GM20000 (cell line): ENCODE measurements at places on chromosomes 11 and 22.

DNA sequence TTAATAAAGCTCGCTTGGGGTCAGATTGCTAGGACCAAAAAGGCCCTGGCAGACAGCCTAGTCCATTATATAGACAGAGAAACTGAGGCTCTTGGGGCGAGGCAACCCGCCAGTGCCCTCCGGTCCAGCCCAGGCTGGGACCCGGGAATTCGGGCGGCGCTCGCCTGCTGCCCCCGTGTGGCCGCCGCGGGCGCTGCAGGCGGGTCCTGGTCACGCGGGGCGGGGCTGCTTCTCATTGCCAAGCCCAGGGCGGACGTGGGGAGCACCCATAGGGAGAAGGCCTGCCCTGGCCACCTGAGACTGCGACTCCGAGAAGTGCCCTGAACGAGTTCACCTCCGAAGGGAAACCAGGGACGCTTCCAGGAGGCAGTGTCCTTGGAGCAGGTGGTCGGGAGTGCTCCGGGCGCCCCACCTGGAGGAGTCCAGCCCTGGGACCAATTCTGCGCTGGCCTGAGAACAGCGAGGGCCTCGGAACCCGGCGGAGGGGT lies 36.0 kb upstream of the CSNK1E start:
- peak; percentile 84 for DNase-seq

GRCh38 chr22:45308957-45309421 lies 745 bp upstream of the FAM118A start:
- no peak for DNase-seq

GRCh38 chr11:119376197-119376847 lies 5.2 kb downstream of the USP2 start:
- DNase-seq = no peak

- DNase-seq = no peak
Measured at GRCh38 chr22:23288301-23289129, 108.2 kb downstream of the BCR start.

DNA sequence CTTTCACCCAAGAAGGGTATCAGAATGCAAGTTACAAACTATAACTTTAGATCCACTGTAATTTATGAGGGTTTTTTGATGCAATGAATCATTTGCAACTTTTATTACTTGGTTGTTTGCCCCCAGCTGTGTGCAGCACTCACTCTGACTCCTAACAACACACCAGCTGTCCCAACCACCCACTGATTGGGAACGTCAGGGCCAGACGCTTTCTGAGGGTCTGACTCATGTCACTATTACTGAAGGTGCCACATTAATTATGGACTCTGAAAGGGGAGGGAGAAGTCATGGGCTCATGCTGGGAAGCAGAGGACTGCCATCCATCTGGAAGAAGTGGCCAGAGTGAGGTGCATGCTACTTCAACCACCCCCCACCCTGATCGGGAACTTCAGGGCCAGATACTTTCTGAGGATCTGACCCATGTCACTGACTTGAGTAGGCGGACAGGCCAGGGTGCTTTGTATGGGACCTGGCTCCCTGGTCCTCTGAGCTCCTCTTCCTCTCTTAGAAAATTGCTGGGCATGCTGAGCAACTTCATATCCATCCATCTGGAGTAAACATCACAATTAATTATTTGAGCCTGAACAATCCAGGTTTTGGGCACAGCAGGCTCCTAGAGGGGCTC lies 44.9 kb upstream of the DRD2 start:
- DNase-seq = no peak

- no peak for DNase-seq
Measured at GRCh38 chr11:120256178-120256577, 16.2 kb downstream of the POU2F3 start.

GRCh38 chr11:111205632-111206385 lies 39.7 kb upstream of the POU2AF2 start:
- DNase-seq = no peak

- peak; percentile 89 for DNase-seq
Measured at GRCh38 chr11:57482782-57483561, 22.6 kb downstream of the RTN4RL2 start.

- peak; percentile 70 for DNase-seq
Measured at GRCh38 chr11:63906585-63906984, 10.4 kb downstream of the RCOR2 start.

DNA sequence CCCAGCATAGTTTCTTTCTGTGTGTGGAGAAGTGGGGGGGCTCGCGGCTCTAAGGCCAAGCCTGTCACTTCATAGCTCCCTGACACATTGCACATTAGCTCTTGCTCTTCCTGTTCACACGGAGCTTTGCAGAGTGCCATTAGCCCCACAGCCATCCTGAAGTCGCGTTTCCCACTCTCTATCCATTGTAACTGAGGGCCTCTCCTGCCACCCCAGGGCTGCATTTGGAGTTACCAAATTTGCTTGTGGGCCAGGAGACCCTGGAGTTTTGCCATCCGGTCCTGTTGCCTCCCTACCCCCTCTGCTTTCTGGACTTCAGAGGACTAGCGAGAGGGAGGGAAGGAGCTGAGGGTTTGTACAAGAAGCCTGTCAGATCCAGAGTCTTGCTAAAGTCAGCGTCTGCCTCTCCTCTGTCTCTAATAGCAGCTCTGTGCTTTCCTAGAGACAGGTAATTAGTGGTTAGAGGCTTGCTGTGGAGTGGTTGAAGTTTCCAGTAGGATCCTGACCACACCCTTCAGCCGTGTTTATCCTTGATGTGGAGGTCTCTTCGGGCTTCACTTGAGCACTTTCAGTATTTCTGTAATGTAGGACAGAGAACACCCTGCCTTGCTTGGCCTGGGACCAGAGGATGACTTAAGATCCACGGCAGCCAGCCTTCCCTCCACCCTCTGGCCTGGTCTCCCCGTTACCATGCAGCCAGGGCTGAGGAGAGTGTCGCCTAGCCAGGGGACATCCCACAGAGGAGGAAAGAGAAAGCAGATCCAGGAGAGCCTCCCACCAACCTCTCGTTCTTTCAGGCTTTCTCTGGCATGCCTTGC lies 14.1 kb downstream of the DCPS start:
- DNase-seq = no peak

DNA sequence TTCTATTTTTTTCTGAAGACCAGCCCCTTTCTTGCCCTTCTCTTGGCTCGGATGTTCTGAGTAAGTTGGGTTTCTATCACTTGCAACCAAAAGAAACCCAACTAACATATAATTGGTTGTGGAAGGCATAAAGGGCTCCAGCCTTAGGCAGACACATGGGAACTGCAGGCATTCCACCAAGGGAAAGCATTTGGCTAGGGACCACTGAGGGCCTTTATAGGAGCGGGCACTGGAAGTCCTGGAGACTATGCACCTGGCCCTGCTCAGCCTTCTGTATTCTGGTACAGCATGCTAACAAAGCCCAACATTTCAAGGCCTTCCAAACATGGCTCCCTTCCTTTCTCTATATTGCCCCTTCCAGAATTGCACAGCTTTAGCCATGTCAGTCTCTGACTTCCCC lies 17.6 kb upstream of the LMO1 start:
- no peak for DNase-seq

- no peak for DNase-seq
Measured at GRCh38 chr22:36900880-36901279, 12.5 kb upstream of the CSF2RB start.

- no peak for DNase-seq
Measured at GRCh38 chr11:70540196-70540595, 141.9 kb downstream of the CTTN start.

DNA sequence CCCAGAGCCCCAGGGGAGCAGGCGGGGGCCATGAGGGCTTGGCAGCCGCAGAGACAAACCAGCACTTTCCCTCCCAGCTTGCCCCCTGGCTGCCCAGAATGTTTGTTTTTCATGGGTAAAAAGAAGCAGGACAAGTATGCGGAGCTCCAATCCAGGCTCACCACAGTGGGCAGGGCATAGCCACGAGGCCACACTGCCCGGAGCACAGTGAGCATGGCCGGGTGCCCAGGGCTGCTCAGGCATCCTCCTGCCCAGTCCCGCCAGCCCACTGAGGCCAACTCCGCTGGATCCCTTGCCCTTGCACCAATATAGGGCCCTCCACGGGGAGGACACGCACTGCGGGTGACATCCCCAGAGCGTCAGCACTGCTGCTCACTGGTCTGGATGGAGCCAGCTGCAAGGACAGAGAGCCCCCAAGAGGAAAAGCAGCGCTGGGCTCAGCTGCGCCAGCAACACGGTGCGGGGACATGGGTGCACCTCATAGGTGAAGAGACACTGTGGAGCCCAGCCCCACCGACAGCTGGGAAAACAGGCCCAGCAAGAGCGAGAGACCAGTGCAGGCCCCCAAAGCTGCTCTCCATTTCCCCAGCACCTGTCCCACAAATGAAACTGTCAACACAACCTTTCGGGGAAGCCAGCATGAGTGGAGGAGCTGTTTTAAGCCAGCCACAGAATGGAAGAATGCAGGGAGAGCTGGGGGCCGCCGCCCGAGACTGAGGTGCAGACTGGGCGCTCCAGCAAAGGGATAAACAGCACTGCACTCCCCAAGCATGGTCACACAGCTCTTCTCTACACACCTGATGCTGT lies 24.8 kb downstream of the ARVCF start:
- DNase-seq = no peak

DNA sequence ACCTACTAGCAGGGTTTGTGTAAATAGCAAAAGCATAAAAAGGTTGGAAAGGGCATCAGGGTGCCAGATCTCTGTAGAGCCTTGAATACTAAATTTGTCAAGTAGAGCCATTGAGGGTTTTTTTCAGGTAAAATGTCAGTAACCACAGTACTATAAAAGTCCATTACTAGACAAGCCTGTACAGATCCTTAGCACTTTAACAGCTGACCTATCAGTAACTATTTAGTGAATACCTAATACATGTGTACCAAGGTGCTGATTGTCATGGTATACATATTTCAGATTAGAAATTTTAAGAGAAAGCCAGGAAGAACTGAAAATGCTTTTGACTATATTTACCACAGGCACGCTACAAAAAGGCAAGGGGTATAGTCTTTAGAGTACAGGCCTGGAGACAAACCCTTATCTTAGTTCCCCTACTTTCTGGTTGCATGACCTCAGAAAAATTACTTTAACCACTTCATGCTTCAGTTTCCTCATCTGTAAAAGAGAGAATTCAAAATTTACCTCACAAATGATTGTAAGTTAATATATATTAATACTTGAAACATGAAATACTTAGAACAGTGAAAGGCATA lies 57.9 kb downstream of the RAB38 start:
- DNase-seq = peak; percentile 7

DNA sequence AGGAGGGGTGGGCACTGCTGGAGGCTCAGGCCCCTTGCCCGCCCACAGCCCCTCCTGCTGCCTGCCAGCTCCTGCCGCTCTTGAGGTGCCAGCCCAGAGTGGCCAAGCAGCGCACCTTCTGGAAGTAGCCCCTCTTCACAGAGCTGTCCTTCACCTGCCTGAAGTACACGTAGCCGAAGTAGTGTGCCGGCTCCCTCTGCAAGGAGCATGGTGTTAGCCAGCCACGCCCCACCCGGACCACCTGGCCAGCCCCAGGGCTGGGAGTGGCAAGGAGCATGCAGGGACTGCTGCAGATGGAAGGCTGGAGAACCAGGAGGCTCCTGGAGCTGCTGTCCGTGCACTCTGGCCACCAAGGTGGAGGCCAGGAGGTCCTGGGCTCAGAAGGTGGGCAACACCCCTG lies 9.6 kb downstream of the DENND6B start:
- DNase-seq = peak; percentile 6

DNA sequence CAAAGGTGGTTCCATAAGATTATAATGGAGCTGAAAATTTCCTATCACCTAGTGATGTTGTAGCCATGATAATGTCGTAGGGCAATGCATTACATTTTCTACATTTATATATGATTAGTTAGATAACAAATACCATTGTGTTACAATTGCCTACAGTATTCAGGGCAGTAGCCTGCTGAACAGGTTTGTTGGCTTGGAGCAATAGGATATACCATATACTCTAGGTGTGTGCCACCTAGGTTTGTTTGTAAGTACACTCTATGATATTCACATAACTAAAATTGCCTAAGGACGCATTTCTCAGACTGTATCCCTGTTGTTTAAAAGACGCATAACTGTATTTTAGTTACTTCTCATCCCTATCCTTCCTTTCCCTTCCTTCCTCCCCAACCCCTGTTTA lies 13.6 kb downstream of the PLEKHB1 start:
- no peak for DNase-seq

DNA sequence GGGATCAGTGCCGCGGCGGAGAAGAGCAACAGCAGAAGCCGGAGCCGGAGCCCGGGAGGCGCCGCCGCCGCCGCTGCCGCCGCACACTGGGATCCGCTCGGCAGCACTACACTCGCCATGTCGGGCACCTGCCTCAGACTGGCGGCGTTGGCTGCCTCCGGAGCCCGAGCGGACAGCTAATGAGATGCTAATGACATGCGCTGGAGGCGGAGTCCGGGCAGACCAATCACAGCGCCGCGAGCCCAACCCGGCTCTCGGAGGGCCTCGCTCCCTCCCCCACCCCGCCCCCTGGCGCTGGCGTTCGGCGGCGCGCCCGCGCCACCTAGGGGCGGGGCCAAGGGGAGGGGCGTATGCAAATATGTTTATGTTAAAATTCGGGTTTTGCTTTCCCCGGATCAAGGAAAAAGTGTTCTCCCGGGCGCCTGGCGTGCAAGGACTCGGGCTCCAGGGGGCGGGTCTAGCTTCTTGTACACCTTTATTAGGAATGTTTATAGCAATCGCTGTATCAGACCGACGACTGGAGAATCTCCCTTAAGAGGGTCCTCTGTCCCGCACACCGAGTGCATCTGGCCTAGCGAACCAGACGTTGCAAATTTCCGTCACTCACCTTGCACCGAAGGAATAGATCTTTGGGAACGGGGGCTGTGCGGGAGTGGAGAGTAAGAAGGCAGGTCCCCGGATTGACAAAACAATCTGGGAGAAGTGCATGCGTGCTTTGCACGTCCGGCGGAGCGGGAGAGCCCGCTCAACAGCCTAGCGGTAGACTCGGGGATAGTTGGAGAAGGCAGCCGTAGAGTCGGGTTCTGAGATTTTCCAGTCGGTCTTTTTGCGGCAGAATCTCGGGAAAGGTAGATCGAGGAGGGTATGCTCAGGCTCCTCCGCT lies at the start of gene CADM1:
TSS of gene CADM1 (minus strand) at position 140 of the 883 bp plus-strand sequence.
- DNase-seq = peak; percentile 84

- DNase-seq = peak; percentile 93
Measured at GRCh38 chr11:57712256-57713150, at the start of gene TMX2. TSS of gene TMX2 (plus strand) at chr11:57712593. CDS start at chr11:57712619, 26 bp downstream.

DNA sequence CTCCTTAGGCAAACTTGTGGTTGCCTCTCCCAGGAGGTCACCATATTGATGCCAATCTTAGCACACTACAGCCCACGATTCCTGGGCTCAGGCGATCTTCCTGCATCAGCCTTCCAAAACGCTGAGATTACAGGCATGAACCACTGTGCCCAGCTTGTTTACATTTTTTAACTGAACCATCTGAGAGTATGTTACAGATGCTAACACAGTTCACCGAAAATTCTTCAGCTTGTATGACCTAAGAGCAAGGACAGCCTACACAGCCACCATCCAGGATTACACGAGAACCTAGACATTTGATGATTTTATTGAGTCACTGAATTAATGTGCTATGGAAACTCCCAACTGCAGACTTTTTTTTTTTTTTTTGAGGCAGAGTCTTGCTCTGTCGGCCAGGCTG lies 5.8 kb upstream of the LGALS1 start:
- DNase-seq = no peak
